ENCODE measurements at places on chromosomes 1 and 21.

GRCh38 chr1:44713321-44713781 lies 17.6 kb downstream of the RNU5D-1 start:
- DNase-seq, result no peak

DNA sequence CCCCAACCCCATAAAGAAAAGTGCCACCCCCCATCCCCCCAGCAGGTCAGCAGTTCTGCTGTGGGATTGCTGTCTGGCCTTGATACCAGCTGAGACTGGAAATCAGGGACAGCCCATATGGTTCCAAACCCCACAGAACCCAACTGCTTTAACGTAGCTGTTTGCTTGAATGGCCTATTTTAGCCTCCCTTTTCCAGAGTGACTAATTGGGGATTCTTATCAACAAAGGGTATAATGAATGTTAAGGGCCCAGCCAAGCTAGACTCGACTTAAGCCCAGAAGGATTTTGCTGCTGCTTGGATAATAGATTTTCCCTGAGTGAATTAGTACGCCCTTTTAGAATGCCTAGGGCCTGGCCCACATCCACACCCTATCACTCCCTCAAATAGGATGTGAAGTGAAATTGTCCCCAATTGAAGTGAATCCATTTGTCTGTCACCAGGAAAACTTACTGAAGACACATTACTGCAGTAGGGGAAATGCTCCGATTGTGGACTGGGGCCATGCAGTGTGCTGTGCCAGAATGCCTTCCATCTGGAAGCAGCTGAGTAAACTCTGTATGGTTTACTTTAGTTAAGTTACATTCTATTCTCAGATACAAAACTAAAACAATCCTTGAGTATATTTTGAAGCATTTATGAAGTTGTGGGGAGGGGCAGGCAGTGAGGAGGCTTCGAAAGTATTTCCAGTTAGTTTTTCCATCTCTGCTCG lies 156.9 kb downstream of the DHRS3 start:
- no peak for DNase-seq

DNA sequence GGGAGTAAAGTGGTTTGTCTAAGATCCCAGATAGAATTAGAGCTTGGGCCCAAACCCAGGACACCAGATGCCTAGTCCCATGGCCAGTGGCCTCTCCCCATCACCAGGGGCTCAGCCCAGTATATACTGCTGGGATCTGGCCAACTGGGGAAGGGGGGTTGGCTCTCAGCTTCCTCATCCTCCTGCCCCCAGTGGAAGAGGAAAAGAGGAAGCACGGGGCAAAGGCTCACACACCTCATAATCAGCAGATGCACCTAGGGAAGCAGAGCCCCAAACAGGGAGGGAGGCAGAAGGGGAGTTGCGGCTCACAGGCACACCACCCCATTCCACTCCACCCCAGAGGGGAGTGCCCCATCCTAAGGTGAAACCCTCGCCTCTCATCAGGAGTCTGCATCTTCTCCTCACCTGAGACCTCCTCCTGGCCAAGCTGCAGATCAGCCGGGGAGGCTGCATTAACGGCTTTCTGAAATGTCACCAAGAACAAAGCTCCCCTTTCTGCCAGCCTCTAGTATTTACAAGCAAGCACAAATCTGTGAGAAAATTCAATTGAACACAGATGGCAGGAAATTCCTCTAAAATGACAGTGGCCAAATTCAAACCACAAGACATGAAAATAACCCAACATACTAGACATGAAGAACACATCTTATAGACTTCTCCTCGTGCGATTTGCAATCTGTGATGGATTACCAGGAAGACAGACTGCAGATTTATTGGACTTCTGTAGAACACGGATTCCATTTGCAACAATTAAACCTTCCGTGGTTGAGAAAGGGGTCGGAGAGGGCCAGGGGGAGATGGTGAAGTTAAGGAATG lies 82.8 kb downstream of the GLIS1 start:
- DNase-seq, result no peak

DNA sequence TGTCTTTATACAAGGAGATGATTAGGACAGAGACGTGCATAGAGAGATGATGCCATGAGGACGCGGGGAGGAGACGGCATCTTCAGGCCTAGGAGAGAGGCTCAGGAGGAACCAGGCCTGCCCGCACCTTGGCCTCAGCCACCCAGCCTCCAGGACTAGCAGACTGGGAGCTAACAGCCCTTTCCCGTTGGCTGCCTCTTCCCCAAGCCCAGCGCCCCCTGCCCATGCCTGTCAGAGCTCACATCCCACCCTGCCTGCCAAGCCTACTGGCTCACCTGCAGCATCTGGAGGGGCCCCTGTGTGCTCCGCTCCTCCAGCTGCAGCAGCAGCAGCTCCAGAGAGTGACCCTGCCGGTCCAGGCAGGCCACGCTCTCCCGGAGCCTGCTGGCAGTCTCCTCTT lies 4.0 kb upstream of the TRIM11 start:
- no peak for DNase-seq

- no peak for DNase-seq
Measured at GRCh38 chr1:174788981-174789380, 210.8 kb upstream of the CACYBP start.

DNA sequence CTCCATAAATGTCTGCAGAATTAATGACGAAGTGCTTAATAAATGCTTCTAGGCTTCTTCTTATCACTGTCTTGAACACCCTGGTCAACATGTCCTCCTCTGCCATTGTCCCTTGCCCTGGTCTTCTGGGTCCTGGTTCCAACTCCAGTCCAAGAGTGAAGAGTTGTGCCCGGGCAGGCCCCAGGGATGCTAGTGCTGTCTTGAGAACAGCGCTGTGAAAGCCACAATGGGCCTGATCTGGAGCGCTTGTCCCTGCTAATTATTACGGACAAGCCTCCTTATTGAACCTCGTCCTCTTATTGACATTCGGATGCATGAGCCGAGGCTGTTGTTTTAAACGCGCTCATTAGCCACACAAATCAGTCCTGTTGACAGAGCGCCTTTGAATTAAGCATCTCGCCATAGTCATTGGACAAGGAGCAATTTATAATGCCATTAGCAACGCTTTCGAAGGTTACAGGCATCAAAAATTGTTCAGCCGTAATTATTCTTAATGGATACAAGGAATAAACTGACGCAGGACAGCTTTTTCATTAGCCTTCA lies 211.6 kb upstream of the POU3F1 start:
- no peak for DNase-seq

- no peak for DNase-seq
Measured at GRCh38 chr1:81407000-81407821, 393.5 kb upstream of the ADGRL2 start.

GRCh38 chr1:51316113-51316845 lies 14.1 kb downstream of the TTC39A start:
- no peak for DNase-seq

DNA sequence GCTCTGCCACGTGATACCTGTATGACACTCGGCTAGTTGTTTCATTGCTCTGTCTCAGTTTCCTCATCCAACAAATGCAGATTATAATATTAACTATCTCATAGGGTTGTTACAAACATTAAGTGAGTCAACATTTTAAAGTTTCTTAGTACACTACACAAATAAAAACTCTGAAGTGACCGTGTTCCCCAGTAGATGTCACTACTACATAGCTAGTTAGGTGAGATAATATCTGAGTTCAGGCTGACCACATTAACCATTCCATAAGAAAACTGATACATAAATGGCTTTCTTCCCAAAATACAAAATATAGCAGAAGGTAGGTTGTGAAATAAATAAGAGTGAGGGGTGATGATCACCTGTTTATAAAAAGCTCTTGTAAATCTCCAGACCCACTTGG lies 214.1 kb downstream of the NUF2 start:
- DNase-seq, result no peak

Data from H9 (cell line).